ENCODE measurements at places on chromosomes 16 and 17. TPM values are rescaled to one million over a fixed set of nuclear protein-coding genes. Genes with fewer than 3 reads are reported as not detected.

GRCh38 chr16:85417156-85417860, 195.8 kb upstream of the GSE1 start:
- no peak for DNase-seq

- DNase-seq, result no peak
Measured at GRCh38 chr16:65774350-65774749, 592.1 kb upstream of the CDH5 start.

The RNF222 gene
- not detected for polyA plus RNA-seq

DNA sequence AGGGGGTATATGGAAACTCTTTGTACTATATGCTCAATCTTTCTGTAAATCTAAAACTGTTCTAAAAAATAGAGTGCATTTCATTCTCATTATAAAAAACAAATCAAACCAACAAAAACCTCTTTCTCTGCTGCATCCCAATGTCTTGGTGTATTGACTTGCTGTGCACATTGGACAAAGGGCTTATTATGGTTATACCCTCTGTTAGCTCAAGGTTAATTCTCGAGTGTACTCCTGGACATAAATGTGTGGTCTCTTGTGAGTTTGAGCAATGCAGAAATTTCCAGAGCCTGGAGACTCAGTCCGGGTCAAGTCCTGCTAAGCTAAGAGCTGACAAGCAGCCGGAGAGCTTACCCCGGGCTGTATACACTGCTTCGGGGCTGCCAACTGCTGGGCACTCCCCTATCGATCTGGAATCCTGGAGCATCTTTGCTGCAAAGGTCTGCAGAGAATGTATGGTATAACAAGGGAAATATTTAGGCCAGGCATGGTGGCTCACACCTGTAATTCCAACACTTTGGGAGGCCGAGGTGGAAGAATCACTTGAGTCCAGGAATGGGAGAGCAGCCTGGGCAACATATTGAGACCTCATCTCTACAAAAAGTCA, 66.2 kb upstream of the BRD7 start:
- DNase-seq, result no peak

The DPEP3 gene
- 0.15 TPM for polyA plus RNA-seq

The SHISA9 gene
- polyA plus RNA-seq, result 38.5 TPM

All from brain (organoid and tissue), 16 donors.